ENCODE measurements at places on chromosomes 7 and 10.

DNA sequence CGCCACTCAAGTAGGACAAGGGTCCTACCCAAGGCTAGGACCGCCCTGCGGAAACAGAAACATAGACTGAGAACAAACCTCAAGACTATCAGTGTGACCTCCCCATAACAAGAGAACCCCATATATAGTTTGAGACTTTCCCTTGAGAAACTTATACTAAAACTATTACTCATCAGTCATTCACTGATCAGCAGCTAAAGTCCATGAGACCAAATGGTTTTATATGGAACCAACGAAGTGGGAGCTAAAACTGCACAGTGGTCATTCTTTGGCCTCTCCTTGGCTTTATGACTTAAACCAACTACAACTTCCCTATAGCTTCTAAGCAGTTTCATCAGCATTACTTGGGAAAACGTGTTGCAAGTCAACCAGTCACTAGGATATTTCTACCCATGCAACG lies 13.7 kb upstream of the ZSCAN21 start:
- no peak for DNase-seq

DNA sequence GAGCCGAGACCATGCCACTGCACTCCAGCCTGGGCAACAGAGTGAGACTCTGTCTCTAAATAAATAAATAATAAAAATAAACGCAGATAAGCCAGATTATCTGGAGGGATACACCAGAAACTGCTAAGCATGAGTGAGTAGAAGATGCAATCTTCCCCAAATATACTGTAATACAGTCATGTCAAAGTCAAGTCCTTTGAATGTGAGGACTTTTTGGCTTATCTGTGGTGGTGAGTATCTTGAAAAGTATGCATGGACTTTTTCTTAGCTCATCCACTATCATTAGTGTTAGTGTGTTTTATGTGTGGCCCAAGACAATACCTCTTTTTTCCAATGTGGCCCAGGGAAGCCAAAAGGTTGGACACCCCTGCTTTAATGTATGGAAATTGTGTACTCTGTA lies 44.7 kb upstream of the PITRM1 start:
- DNase-seq, result no peak

DNA sequence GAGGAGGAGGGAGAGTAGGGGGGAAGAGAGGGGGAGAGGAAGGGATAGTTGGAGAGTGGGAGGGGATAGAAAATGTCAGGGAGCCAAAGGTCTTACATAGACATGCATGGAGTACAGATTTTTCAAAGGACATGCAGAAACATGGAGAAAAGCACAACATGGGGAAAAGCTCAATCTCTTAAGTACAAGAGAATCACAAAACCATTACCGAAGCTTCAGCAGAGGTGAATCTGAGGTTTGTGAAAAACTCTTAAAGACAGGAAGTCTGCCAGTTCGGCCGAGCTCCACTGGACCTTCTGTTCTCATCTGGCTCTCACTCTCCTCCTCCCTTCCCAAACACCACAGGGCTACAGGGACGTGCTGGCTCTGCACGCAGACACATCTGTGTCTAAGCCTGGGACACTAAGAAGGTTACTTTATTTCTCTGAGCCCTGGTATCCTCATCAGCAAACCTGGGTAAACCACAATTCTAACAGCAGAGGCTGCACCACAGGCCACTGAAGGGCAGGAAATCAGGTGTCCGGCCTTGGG lies 133.9 kb downstream of the COBL start:
- no peak for DNase-seq

- DNase-seq, result no peak
Observed at GRCh38 chr10:128211953-128212727, 85.9 kb upstream of the MKI67 start.

GRCh38 chr7:42194238-42194637 lies 42.8 kb downstream of the GLI3 start:
- no peak for DNase-seq

- DNase-seq, result no peak
Observed at GRCh38 chr10:1473874-1474273, 263.5 kb downstream of the ADARB2 start.

DNA sequence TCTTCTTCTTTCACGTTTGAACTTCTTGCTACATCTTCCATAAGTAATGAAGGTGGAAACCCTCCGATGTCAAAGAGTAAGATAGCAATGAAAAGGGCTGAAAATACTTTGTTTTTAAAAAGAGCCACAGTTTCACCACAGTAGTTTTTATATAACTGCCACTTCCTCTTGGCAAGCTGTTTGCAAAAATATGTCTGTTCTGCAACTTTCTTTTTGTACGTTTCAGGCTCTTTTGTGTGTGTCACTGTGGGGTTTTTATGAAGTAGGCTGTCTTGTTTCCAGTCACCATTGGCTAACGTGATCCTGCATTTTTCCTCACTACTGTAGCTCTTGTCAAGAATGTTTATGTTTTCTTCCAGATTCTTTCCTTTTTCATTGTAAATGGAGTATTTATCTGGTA lies 55.6 kb downstream of the SLC16A9 start:
- DNase-seq, result no peak

Measured in NCI-H187 treated with DMSO at 0.1 percent for 48 hours (cell line).